ENCODE measurements at places on chromosomes 4 and X.

GRCh38 chrX:118212817-118213183 lies 96.2 kb upstream of the KLHL13 start:
- DNase-seq, result no peak

- no peak for DNase-seq
Observed at GRCh38 chr4:158193171-158193749, 17.0 kb upstream of the TMEM144 start.

- no peak for DNase-seq
Observed at GRCh38 chrX:122241959-122242358, 942.1 kb upstream of the GRIA3 start.

- DNase-seq, result no peak
Observed at GRCh38 chr4:99540277-99540939, 23.4 kb downstream of the TRMT10A start.

DNA sequence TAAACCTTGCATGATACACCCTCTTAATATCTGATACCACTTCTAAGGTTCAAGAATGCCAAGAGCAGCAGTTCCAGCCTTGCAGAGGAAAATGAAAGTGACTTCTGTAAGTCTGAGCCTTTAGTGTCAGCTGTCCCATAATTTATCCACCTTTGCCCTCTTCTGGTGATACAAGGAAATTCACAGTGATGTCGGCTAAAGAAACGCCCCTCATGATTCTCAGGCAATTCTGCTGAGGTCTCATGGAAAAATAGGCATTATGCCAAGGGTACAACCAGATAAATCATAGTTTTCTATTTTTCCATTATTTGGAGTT lies 172.2 kb upstream of the CXCL13 start:
- DNase-seq, result peak; percentile 66

All from renal pelvis (tissue), 12 donors.